ENCODE measurements at places on chromosomes 2 and 18.

GRCh38 chr18:36706134-36706881, 122.5 kb downstream of the TPGS2 start:
- no peak for DNase-seq

DNA sequence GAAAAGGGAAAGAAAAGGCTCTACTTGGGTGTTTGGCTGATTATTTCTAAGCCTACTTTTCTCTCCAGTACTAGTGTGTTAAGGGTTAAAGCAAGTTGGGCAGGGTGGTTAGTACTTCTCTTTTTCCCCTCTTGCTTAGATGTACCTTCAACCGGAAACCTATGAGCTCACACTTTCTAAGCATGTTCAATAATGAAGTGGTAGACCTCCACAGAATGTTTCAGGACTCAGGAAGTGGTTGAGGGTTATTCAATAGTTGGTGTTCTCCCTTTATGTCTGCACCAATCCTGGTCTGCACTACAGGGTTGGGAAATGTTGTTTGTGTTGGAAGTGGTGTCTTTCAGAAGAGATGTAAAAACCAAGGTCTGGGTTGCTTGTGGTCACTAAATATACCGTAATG, 137.1 kb downstream of the ZEB2 start:
- DNase-seq: no peak

GRCh38 chr2:13193900-13194299, 477.2 kb downstream of the TRIB2 start:
- no peak for DNase-seq

DNA sequence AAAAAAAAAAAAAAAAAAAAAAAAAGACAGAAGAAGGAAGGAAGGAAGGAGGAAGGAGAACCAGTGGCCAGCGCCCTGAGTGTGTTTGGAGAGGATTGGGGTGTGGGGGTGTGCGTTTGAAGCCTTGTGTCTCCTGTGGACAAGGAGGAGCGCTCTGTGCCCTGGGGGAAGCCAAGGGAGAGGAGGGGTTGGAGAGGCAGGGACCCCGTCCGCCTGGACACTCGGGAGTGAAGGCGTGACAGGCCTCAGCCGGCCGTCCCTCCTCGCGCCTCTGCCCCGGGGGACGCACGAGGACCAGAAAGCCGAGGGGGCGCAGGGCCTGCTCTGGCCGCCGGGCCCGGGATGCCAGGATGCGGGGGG, 44.9 kb downstream of the SERTAD2 start:
- no peak for DNase-seq

DNA sequence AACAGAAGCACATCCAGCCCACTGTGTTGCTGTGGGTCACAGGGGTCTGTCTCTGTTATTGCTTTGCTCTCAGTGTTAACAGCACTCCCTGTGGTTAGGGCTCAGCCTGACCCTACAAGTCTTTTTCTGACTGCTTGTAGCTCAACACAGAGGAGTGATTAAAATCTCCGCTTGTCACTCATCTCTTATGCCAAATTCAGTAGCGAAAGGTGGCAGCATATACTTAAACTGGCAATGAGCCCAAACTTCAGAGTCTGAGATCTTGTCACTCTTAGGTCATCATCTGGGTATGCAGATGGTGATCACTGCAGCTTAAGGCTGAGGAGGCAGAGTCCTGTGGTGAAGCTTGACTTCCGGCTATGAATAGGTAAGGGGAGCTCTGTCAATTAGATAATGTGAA, 63.3 kb upstream of the CSRNP3 start:
- no peak for DNase-seq

GRCh38 chr2:197975931-197976519, 171.6 kb downstream of the PLCL1 start:
- no peak for DNase-seq

DNA sequence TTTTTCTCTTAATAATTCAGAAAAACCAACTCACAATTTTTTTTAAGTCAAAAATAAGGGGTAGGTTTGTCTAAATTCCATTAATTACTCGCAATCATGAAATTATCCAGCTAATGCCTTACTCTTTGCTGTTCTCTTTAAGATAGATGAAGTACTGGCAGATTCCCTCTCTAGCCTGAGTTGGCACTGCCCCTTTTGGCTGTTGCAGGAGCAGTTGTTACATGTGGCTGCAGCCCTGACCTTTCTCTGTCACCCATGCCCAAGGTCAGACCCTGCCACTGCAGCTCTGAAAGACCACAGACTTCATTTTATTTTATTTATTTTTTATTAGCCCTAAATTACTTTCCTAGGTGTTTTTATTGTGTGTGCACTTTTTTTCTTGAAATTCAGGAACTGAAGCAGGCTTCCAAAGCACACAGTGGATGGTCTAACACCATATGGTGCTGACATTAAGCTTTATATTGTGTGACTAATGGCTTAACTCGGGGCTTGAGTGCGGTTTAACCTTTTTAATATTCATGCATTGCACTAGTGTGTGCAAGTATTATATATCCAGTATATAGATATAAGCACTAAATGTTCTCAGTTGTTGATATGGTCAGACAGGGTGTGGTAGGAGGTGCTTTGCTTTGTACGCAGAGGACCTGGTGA, 313.0 kb downstream of the CDH2 start:
- DNase-seq: no peak

GRCh38 chr2:177397481-177398289, 5.1 kb downstream of the AGPS start:
- DNase-seq: no peak

- DNase-seq: no peak
Observed at GRCh38 chr18:4639628-4640310, 184.7 kb upstream of the DLGAP1 start.

DNA sequence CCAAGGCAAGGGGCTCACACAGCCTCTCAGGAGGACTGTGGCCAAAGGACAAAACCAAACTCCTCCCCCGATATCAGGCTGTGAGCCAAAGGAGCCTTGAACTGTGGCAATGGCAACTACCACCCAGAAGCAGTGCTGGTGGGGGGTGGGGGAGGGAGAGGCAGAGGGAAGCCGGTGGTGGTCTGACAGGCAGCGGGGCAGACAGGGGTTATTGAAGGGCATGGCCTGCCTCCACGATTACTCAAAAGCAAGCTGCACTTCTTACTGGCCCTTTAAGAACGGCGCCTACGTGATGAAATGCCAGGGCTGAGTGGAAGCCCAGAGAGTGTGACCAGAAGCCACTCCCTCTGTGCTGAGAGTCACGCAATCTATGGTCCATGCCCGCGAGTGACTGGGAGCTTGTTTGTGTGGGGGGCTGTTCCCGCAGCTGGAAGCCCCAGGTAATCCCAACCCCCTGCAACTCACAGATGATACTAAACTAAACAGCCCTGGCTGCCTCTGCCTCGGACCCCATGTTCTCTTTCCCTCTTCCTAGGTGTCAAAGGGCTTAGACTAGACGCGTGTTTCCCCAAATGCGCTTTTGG, 128.2 kb upstream of the CXCR4 start:
- DNase-seq: no peak

DNA sequence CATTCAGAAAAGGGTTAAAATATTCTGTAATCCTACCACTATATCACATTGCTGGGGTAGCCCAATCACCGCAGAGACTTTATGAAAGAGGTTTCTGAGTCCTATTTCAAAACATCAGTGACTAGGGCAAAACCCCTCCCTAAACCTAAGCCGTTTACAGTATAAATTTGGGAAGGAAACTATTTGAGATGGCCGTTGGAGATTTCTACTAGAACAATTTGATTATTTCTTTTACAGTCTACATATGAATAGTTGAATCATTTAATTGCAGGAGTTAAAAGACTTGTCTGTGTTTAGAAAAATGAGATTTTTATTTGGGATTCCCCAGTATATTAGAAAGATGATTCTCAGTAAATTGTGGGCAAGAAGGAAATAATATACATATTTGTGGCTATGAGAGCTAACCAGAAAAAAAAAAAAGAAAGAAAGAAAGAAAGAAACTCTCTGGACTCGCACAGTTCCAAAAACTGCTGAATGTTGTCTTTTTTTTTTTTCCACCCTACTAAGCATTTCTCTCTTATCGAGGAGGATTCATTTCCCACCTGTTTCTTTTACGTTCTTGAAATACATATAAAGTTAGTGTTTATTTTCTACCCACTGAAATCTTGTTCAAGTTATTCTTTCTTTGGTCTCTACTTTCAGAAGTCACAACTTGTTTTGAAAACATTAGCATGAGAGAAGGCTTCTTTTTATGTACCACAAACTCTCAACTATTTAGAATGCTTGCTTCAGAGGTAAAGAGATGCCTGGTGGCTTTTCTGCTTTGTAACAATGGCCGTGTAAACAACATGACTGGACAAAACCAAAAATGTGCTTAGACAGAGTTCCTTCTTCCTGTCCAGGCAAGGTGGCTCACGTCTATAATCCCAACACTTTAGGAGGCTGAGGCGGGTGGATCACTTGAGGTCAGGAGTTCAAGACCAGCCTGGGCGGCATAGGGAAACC, 65.9 kb downstream of the BCL2 start:
- no peak for DNase-seq

DNA sequence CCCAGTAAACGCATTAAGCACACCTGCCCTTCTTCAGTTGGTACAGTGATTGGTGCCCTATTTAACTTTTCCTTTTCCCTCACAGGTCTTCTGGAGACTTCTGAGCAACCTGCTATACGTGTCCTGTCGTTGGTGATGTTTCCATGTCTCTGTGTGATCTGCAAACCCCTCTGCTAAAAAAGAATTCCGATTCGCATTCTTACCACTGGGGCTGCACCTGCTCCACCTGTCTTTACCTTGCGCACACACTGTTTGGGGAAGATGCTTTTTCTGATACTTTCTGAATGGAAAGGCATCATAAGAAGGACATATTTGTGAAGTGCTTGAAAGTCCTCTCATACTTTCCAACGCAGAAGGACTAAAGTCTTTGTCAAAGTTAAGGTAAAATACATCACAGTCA, 323.9 kb upstream of the SOX11 start:
- no peak for DNase-seq

DNA sequence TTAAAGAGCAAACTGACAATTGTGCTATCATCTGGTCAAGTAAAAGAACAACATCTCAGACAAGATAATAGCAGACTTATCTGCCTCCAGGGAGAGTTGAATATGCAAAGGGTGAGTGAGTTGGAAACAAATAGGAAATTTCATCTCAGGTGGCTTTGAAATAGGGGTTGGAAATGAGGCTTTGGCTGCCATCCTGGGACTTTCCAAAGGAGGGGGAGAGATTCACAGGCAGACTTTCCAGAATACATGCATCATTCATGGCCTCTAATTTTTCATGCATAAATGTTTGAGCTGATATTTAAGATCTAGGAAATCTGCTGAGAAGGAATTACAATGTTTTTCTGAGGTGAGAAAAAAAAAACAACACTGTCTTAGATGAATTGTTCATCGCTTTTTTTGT, 300.5 kb downstream of the ALK start:
- no peak for DNase-seq

DNA sequence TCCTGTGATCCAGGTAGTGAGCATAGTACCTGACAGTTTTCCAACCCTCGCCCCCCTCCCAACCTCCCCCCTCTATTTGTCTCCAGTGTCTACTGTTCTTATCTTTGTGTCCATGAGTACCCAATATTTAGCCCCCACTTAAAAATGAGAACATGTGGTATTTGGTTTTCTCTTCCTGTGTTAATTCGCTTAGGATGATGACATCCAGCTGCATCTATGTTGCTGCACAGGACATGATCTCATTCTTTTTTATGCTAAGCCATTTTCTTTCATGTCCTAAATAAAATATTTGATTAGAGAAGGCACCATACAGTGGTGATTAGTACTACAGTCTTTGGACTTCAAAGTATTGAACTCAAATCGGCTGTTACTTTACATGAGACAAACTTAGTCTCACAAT, 1087.9 kb downstream of the CBLN2 start:
- DNase-seq: no peak

DNA sequence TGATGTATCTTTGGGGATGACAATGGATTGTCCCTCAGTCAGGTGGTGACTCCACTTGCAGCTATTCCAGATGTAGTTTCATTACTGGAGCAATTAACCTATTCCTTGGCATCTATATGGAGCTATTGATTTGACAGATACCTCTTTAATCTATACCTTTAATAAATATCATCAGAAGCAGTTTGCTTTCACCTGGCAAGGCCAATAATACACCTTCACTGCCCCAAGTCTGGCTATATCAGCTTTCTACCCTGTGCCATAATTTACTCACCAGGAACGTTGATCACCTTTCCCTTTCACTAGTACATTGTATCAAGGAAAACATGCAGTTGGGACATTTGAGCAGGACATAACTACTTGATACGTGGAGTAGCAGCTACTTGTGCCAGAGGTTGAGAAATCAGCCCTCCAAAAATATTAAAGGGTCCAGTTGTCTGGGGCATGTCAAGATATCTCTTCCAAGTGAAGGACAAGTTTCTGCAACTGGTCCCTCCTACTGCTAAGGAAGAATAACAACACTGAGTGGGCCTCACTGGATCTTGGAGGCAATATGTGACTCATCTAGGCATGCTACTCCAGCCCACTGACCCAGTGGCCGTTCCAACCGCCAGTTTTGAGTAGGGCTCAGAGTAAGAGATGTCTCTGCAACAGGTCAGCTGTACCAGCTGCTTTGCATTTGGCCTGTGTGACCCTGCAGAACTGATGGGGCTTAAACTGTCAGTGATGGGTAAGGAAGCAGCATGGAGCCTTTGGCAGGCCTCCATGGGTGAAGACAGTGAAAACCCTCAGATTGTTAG, 67.0 kb downstream of the PSMG2 start:
- DNase-seq: no peak

DNA sequence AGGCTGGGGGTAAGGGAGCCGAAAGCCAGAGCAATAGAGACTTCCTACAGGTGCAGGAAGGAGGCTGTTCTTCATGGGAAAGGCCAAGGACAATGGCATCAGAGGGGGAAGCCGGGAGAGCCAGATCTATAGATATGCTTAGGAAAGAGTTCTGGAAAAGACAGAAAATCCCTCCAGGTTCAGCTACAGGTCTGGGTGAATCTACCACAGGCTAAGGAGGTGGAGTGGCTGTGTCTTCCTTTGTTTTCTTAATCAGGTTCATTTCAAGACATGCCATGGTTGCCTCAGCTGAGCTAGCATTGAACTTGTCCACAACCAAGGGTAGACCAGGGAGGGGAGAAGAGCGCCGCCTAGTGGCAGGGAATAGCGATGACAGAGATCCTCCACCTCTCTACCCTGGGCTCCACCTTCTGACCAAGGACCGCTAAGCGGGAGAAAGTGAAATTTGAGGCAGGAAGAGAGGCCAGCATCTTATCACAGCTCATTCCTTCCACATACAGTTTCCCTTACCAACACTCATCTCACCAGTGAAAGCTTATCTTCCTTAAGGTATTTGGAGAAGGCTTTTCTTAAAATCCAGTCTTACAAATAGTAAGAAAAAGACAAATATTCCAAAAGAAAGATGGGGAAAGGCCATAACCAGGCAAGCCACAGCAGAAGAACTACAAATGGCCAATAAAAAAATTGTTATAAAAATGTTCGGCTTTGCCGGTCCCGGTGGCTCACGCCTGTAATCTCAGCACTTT, 74.2 kb downstream of the VIT start:
- DNase-seq: no peak

DNA sequence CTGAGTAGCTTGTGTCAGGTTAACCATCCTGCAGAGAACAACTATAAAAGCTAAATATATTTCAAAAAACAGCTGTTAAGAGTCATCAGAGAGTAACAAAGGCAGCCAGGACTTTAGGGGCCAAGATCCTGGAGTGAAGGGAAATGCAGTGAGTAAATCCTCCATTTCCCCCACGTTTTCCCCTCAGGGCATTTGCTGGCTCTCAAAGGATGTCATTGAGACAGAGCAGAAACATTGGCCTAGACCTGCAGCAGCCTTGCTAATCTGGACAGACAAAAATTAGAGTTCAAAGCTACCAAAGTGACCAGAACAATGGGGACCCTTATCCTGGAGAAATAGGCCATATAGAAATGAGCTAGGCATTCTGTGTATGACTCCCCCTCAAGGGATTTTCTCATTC, 21.1 kb upstream of the KLHL29 start:
- DNase-seq: no peak
